ENCODE measurements at places on chromosomes 13 and 19.

DNA sequence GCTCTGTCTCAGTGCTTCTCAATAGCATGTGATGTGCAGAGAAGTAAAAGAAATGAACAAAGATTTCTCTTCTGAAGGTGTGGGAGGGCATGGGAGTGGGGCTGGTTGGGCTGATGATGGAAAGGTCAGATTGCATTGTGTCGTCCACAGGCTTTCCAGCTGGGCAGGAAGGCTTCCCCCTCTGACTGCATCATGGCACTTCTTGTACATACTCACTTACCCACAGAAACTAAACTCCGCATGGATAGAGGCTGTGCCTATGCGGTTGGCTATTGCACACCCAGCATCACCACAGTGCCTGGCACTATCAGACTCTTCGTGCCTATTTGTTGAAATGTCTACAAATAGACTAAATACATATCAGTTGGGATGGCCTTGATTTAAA, 24.4 kb upstream of the TNFSF11 start:
- no peak for DNase-seq

DNA sequence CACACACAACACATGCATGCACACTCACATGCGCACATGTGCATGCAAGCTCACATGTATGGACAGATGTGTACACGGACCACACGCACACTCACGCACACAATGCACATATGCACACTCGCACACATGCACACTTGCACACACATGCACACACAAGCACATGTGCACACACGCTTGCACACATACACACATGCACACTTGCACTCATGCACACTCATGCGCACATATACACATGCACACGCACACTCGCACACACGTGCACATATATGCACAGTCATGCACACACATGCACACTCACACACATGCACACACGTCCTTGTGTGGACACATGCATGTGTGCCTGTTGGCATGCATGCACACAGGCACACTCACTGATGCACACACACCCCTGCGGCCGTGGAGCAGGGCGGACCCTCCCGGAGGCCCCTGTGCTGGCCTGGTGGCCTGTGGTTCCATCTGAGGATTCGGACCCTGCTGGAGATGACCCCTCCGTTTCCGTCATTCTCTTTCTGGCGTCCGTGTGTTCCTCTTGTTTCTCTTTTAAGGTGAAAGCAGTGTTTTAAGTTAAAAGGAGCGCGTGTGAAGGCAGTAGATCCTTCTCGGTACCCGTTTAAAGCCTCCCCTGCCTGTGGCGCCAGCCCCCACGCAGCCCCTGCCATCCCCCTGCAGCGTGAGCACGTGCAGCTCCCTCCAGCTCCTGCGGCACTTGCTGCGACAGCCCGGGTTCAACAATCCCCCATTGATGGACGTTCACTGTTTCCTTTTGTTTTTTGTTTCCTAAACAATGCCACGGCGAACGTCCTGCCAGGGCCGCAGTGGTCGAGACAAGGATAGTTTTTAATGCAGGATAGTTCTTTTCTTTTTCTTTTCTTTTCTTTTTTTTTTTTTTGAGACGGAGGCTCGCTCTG, 5.6 kb downstream of the NDUFS7 start:
- DNase-seq: no peak

DNA sequence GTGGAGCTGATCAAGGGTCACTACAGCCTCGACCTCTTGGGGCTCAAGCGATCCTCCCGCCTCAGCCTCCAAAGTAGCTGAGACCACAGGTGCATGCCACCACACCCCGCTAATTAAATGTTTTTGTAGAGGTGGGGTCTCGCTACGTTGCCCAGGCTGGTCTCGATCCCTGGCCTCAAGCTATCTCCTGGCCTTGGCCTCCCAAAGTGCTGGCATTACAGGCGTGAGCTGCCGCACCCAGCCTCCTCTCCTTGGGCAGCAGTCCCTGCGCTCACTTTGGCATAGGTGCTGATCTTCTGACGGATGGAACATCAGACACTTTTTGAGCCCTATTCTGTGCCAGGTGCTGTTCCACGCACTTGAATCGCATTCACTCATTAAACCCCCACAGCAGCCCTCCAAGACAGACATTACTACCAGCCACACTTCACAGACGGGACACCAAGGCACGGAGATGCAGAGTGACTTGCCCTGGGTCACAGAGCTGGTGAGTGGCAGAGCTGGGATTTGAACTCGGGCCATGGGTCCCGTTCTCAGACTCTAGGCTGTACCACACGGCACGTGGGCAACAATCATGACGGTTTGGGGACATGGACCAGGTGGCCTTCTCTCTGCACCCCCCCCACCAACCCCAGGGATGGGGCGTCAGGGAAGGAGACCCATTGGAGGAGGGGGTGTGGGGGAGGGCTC, 3.2 kb downstream of the MEIS3 start:
- no peak for DNase-seq

- no peak for DNase-seq
These were observed 17.8 kb downstream of the ALOX5AP start for GRCh38 chr13:30753030-30753616.

DNA sequence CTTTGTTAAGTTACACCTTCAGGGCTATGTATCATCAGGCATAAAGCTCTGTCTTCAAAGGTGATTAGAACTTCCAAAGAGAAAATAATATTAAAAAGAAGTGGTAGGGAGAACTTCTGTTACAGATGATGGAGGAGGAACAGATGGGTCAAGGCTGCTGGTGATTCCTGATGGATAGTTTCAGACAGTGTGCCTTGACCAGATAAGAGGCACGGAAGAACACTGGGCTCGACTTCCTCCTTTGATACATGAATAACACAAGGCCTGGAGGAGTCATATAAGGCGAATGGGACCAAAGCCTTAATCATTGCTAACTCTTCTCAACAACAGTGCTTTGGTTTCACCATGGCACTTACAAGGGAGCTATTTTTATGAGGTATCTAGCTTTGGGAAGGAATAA, 128.1 kb upstream of the RXFP2 start:
- no peak for DNase-seq

DNA sequence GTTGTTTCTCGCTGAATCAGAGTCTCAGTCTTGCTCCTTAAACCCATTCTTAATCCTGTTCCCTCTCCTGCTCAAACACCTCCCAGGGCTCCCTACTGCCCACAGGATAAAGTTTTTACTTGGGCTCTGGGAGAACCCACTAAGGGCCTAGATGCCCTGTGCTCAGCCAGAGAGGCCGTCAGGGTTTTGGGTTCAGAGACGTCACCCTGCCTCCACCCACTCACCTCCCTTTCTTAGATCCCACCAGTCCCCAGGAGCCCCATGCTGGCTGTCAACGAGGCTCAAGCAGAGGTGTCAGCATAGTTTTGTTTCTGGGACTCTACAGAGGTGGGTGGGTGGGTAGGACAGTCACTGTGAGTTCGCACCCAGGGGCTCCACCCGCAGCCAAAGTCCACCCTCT, 15.5 kb upstream of the CYP4F2 start:
- no peak for DNase-seq

DNA sequence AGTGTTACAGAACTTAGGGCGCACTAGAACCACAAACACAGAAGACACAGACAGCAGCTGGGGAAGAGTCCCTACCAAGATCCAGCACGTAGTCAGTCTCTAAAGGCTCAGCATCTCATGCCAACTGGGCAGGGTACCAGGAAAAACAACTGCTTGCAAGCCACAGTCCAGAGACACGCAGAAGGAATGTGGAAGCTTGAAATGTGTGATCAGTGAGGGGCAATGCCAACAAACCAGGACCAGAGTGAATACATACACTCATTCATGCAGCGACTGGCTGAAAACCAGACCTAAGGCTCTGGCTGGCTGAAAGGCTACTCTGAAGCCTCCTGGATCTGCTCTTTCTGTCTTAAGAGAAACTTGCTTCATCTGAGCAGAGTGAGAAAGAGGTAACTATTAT, 1484.8 kb downstream of the EFNB2 start:
- DNase-seq: peak; percentile 2

- no peak for DNase-seq
These were observed 171.7 kb downstream of the NHLRC3 start for GRCh38 chr13:39209731-39210531.

GRCh38 chr19:34838248-34838647, 65.2 kb upstream of the ZNF599 start:
- no peak for DNase-seq

- no peak for DNase-seq
These were observed 88.8 kb upstream of the MCF2L start for GRCh38 chr13:112880221-112880641.

GRCh38 chr13:45060062-45060461, 60.2 kb upstream of the GTF2F2 start:
- DNase-seq: no peak

Measured in MCF 10A (cell line).